ENCODE measurements at places on chromosomes 2 and 18.

- DNase-seq = no peak
Measured at GRCh38 chr18:36769611-36770314, 59.0 kb downstream of the TPGS2 start.

- DNase-seq = no peak
Measured at GRCh38 chr2:190742431-190742830, 93.5 kb downstream of the NAB1 start.

- no peak for DNase-seq
Measured at GRCh38 chr2:217988014-217988839, 14.6 kb downstream of the TNS1 start.

- no peak for DNase-seq
Measured at GRCh38 chr2:238168196-238169047, 9.7 kb downstream of the ERFE start.

GRCh38 chr2:51717312-51717711, 685.4 kb upstream of the NRXN1 start:
- no peak for DNase-seq
